GM04503 (cell line): ENCODE measurements at places on chromosomes 12 and 14.

- no peak for DNase-seq
These were observed 36.9 kb upstream of the AP4S1 start for GRCh38 chr14:30988509-30988908.

DNA sequence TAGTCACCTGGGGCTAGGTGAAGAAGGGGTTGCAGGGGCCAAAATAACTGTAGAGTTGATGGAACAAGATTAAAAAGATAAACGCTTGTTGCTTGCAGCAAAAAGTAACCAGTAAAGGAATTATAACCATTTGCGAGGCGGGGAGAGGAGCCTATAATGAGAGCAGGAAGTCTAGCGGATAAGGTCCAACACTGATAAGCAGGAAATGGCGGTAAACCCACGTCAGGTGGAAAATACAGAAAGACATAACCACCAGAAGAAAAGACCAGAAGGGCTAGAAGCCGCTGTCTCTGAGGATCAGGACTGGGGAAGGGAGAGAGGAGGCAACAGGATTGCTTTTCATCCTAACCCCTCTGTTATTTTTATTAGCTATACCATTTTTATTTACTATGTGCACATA lies 303.3 kb downstream of the DPF3 start:
- DNase-seq, result no peak

DNA sequence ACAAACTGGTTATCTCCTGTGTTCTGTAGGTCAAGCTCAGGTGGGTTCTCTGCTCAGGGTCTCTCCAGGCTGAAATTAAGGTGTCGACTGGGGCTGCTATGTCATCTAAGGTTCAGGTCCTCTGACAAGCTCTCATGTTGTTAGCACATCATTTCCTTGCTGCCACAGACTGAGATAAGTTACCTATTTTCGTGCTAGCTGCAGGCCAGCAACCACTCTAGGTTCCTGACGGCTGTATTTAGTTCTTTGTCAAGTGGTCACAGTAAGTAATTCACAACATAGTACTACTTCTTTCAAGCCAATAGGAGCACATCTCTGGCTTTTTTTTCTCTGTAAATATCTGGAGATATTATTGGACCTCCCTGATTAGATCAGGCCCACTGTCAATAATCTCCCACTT lies 169.3 kb upstream of the CAND1 start:
- no peak for DNase-seq

GRCh38 chr12:67991158-67991557 lies 1.9 kb downstream of the IFNG-AS1 start:
- no peak for DNase-seq

GRCh38 chr12:124910561-124911478 lies 3.6 kb downstream of the UBC start:
- no peak for DNase-seq

DNA sequence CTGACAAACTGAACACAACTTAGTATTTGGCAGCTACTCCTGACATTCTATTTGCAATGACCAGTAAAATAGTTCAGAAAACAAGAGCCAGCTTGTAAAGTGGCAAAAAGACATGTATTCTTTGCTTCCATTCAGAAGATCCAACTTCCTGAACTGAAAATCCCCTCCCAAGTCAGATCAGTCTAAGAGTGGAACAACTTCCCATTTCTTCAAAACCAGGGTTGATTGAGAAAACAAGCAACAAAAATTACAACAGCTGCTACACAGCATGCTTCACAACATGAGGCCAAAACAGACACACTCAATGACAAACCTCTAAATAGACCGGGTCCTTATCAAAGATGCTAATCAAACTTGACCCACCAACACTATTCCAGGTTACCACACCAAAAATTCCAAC lies 40.3 kb downstream of the CIT start:
- DNase-seq, result no peak

GRCh38 chr12:108309674-108310312 lies 29.3 kb downstream of the CMKLR1 start:
- DNase-seq, result no peak

DNA sequence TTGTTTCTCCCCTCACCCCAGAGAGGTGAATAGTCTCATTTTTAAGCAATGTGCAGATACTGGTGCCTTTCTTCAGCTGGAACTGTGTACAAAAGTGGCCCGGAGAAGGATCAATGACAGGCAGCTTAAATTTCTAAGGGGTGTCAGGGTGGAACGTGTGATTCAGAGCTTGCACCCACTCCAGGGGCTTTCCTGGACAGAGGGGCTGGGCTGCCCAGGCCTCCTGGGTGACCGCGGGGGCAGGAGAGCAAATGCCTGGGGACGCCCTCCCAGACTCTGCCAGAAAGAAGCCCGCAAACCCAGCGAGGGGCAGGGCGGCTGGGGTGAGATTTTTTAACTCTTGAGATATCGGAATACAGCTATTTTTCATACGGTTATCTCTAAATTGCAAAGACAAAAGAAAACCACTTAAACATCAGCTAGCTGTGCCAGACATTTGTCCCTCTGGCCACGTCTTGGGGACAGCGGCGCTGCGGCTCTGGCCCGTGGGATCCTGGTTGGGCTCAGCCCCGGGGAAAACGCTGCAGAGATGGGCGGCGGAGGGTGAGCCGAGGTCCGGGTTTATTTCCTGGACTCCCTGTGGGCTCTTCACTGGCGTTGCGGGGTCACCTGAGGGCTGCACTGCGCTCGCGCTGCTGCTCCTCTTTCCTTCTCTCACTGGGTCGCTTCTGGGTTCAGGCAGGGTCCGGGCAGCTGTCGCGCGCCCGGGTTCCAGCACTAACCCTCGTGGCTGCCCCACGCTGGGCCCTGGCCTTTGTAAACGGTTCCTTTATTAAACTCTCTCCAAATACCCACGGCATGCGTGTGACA lies 35.8 kb downstream of the NFKBIA start:
- no peak for DNase-seq

GRCh38 chr12:124869059-124869665 lies 5.5 kb upstream of the SCARB1 start:
- no peak for DNase-seq

GRCh38 chr14:31257244-31257553 lies 49.6 kb upstream of the HECTD1 start:
- DNase-seq, result no peak

GRCh38 chr14:76810953-76811400 lies 1.7 kb downstream of the ANGEL1 start:
- DNase-seq, result peak; percentile 19

- DNase-seq, result no peak
These were observed 67.9 kb upstream of the BEGAIN start for GRCh38 chr14:100654814-100655740.

GRCh38 chr14:56122301-56122700 lies 4.1 kb downstream of the PELI2 start:
- DNase-seq, result no peak

DNA sequence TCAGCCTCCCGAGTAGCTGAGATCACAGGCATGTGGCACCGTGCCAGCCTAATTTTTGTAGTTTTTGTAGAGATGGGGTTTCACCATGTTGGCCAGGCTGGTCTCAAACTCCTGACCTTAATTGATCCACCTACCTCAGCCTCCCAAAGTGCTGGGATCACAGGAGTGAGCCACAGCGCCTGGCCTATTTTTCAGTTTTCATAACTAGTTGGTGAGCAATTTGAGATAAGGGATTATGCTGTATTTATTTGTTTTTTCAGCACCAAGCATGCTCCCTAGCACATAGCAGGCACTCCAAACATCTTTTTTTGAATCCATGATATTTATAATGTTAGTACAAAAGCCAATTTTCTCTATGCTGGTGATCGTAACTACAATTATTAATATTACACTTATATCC lies 541.2 kb downstream of the SNAPC1 start:
- no peak for DNase-seq

DNA sequence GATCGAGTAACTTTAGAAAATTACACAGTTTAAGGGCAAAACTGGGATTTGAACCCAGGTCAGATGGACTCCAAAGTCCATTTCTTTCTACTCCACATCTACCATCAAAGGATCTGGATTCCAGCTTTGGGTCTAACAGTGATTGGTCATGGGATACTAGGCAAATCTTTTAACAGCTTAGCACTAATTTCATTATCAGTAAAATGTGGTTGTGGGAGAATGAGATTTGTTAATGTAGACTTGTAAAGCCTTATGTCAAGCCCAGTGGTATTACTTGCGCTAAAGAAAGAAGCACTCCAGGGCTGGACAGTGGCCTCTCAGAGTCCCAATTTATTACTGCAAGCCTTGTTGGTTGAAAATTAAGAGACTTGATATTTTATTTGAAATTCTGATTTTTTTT lies 65.2 kb upstream of the MANSC4 start:
- DNase-seq, result no peak

DNA sequence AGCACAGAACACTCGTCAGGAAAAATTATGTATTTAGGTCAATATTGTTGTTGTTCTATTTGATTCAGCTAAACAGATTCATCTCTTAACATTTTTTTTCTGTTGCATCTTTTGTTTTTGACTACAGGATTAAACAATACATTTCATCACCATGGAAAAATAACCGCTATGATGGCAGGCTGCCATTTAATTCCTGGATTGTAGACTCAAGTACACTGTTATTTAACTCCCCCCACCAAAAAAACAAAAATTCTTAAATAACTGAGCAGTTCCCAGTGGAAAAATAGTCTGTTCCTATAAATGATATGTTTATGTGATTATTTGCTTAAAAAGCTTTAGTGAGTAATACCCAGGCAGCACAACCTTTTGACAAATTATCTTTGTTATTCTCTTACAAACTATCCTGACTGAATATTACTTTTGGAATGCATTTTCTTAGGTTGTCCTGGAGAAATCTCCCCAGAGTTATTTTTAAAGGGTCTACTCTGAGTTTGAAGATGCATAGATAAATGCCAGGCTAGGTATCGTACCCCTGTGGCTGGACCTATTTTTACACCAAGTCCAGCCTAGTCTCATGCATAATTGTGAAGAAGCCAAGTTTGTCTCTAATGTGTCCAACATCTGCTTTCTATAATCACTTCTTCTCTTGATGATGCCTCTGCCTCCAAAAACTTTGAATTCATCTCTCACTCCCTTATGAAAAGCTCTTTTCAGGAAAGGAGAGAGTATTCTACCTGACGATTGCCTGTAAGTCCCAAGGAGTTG lies 3.7 kb downstream of the KERA start:
- peak; percentile 84 for DNase-seq

GRCh38 chr14:70731447-70732239 lies 77.7 kb downstream of the MAP3K9 start:
- no peak for DNase-seq

DNA sequence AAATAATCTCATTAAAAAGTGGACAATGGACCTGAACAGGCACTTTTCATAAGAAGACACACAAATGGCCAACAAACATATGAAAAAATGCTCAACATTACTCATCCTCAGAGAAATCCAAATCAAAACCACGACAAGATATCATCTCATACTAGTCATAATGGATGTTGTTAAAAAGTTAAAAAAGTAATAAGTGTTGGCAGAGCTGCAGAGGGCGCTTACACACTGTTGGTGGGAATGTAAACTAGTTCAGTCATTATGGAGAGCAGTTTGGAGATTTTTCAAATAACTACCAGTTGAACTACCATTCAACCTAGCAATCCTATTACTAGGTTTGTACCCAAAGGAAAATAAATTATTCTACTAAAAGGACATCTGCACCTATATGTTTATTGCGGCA lies 47.2 kb downstream of the FOXG1 start:
- DNase-seq, result peak; percentile 1

- no peak for DNase-seq
These were observed 86.0 kb downstream of the FAR2 start for GRCh38 chr12:29234965-29235626.

- DNase-seq, result no peak
These were observed 115.2 kb upstream of the MAP1LC3B2 start for GRCh38 chr12:116443821-116444589.

DNA sequence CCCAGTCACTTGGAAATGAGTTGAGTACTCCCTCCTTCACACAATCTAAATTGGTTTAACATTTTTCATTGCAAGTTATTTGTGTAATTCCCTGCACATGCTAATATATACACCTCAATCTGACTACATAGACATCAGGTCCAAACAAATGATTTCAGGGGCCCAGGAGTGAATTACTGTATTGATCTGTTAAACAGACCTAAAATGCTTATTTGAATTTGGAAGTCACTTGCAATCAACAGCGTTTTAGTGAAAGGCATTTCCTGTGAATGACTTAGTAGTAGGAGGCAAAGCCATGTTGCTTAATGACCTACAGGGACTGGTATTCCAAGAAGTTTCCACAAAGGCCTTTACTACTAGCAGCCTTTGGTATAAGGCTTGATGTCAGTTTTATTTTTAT lies 22.6 kb upstream of the SLC15A5 start:
- DNase-seq, result no peak
